H9 (cell line): ENCODE measurements at places on chromosomes 16 and 17. TPM values are rescaled to one million over a fixed set of nuclear protein-coding genes. Genes with fewer than 3 reads are reported as not detected.

CALB2 gene
- total RNA-seq = 0.85 and 0.97 TPM in 2 replicates

FSCN2 gene
- total RNA-seq = 1.0 and 1.6 TPM in 2 replicates

GRCh38 chr17:58985971-58986370 is 120.7 kb downstream of the TRIM37 start:
- no peak for DNase-seq

GRCh38 chr17:77875881-77876509 is 82.5 kb upstream of the TNRC6C start:
- no peak for DNase-seq

GRCh38 chr16:15035163-15035729 is 20.6 kb downstream of the NTAN1 start:
- DNase-seq = no peak

- no peak for DNase-seq
Measured at GRCh38 chr16:70444249-70445063, 5.6 kb upstream of the ST3GAL2 start.
